ENCODE measurements at places on chromosomes 7 and 10. TPM values are rescaled to one million over a fixed set of nuclear protein-coding genes. Genes with fewer than 3 reads are reported as not detected.

DNA sequence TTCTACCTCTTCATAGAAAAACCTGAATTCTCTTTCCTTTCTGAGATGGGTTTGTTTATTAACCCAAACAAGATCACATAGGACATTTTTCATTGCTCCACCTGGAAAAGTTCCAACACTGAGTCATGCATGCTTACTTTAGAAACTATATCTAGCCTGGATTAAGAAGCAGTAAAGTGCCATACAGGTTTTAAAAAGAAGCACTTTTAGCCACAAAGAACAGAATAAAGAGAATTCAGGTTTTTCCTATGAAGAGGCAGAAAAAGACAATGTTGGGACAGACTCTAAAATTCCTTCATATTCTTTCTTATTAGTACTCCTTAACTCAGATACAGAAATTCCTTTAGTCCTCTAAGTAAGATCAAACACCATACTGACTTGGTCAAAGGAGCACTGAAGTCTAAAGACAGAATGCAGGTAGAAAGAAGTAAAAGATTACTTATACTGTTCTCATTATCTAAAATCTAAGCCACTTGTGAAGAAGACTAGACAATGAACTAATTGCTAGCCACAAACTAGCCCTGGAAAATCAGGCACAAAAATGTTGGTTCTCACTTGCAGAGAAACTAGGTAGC, 241.3 kb downstream of the ANK3 start:
- no peak overlapping the region for H3K27ac ChIP-seq
- no peak for DNase-seq
- H3K4me1 ChIP-seq: no peaks in the 10 kb centered on the region
- H3K36me3 ChIP-seq: peaks cover 16% of the 10 kb centered on the region
- no peaks in the 10 kb centered on the region for H3K27me3 ChIP-seq

The PAX2 gene
- not detected for total RNA-seq

GRCh38 chr10:21813946-21814345, 189.6 kb downstream of the DNAJC1 start:
- H3K27me3 ChIP-seq: no peaks in the 10 kb centered on the region
- peaks cover 5% of the 10 kb centered on the region for H3K36me3 ChIP-seq
- no peak for DNase-seq
- H3K4me3 ChIP-seq: no peak overlapping the region

GRCh38 chr10:35448687-35449662, 112.7 kb downstream of the CCNY start:
- no peak overlapping the region for H3K27ac ChIP-seq
- no peaks in the 10 kb centered on the region for H3K27me3 ChIP-seq
- no peak overlapping the region for H3K4me3 ChIP-seq
- peaks cover 18% of the 10 kb centered on the region for H3K36me3 ChIP-seq
- DNase-seq: no peak
- H3K4me1 ChIP-seq: peaks cover 58% of the 10 kb centered on the region

The UBE3C gene
- total RNA-seq: 55.0 TPM

The MYO1G gene
- total RNA-seq: 572 TPM

The LFNG gene
- 109 TPM for total RNA-seq

The SNX10 gene
- 42.4 TPM for total RNA-seq

- H3K4me1 ChIP-seq: peaks cover 1% of the 10 kb centered on the region
- H3K27me3 ChIP-seq: no peaks in the 10 kb centered on the region
- no peak for DNase-seq
- H3K4me3 ChIP-seq: no peak overlapping the region
- no peak overlapping the region for H3K27ac ChIP-seq
- H3K36me3 ChIP-seq: no peaks in the 10 kb centered on the region
These were observed 56.8 kb downstream of the AUTS2 start for GRCh38 chr7:69654849-69655707.

The ZC3HAV1L gene
- total RNA-seq: 17.8 TPM

The PAX4 gene
- not detected for total RNA-seq

Measured in activated CD4-positive, alpha-beta memory T cell treated with anti-CD3 and anti-CD28 coated beads, Interleukin-2, amount 10 ng/mL, durations not matched to agents 7 days and 5 days (primary cell).